ENCODE measurements at places on chromosomes 6 and 20.

DNA sequence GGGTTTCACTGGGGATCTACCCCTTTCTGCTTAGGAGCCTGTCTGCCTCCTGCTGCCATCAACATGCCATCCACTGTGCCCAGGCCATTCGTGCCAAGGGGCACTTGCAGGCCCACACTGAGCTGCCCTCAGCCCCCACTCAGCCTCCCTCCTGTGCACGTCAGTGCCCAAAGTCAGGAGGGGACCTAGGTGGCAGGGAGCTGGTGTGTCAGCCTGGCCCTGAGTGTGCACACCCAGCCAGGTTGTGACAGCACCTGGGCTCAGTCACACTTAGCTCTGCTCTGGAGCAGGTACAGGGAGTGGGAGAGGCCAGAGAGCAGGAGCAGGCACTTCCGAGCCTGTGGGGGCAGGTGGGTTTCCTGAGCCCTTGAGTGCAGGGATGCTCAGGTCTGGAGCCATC is 63.6 kb upstream of the SYNCRIP start:
- DNase-seq: no peak

DNA sequence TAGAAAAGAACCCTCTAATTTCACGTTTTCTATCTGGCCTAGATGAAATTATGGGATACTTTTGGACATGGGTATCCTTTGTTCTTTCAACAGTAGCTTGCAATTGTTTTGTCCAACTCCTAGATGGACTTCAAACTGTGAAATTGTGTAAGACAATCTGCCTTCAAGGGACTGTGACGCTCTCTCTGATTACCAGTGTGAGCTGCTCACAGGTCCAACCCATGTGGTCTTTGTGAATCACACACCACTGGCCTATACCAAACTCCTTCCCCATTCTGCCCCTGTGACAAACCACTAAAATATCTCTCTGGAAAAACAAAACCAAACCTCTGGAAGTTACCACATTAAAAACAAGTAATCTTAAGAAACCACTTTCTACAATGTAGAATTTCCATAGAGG is 59.5 kb downstream of the NINL start:
- DNase-seq: peak; percentile 98

DNA sequence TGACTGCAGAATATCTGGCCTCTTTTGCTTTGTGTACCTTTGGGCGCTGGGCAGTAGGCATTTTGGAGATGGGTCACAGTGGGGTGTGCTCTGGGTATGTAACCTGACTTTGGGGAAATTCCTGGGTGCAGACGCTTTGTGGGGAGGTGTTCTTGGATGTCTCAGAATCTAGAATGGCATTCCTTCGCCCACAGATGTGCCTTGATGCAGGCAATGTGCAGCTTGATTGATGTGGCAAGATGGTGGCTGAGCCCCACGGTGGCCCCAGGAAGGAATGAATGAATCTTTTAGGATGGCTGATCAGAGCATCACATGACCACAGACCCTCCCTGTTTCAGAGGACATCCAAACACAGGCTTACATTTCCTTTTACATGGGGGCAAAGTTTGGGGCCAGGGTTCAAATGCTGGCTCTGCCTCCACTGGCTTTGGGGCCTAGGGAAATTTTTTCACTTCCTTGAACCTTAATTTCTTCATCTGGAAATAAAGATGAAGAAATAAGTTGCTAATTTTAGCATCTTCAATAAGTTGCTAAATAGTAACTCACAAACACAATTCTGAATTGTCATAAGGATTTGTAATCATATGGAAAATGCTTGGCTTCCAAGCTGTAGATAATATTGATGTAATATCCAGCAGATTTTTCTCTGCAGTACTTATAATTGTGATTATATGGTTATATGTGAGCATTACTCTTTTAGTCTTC is 5.6 kb downstream of the PPP1R16B start:
- DNase-seq: no peak

DNA sequence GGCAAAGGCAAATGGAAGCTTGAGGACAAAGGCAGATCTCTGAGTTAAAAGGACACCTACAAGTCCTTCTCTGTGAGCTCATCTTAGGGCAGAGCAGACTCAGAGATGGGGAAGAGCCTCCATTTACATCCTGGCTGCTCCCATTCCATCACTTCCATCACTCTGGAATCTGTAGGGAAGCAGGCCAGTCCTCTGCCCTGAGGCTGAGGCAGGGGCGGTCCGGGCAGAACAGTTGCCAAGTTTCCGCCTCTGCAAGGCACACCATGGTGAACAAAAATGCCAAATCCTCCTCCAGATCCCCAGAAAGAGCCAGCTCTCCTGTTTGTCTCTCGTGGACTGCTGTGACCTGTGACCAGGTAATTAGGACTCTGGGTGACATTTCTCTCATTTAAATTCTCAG is 209.6 kb upstream of the SSTR4 start:
- peak; percentile 13 for DNase-seq

DNA sequence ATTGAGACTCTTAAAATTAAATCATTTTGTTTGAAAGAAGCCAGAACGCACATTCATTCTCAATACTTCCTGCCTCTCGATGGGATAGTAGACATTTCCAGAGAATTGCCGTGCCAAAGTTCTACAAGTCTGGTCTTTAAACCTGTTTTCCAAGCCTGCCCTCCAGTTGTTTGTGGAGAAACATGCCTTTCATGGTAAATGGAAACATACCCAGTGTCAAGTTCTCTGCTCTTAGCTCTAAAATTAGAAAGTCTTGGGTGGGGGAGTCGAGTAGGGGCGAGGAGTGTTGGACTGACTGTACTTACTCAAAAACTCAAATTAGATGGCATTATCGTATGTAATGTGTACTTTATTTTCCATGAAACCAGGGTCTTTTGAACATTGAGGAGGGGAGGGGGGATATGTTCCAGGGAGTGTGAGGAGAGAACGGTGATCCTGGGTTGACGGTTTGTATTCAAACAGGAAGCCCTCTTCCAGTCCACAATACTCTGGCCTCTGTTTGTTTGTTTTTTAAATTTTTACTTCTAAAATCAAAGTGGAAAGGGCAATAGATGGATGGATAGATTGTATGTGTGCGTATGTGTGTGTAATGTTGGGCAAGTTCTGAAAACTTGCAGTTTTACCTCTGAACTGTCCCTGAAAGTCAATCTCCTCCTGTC is 106.8 kb upstream of the ARMC2 start:
- no peak for DNase-seq

DNA sequence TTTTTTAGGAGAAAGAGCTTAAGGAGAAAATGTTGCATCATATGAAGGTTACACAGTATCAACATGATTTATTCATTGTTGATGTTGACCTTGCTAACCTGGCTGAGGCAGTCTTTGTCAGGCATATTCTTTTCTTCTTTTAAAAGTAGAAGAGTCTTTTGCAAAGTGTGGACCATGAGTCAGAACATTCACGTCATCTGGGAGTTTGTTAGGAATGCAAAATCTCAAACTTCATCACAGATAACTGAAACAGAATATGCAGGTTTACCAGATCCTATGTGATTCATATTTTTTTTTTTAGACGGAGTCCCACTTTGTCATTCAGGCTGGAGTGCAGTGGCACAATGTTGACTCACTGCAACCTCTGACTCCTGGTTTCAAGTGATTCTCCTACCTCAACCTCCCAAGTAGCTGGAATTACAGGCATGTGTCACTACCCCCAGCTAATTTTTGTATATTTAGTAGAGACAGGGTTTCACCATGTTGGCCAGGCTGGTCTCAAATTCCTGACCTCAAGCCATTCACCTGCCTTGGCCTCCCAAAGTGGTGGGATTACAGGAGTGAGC is 530.4 kb upstream of the BTBD3 start:
- DNase-seq: peak; percentile 89

DNA sequence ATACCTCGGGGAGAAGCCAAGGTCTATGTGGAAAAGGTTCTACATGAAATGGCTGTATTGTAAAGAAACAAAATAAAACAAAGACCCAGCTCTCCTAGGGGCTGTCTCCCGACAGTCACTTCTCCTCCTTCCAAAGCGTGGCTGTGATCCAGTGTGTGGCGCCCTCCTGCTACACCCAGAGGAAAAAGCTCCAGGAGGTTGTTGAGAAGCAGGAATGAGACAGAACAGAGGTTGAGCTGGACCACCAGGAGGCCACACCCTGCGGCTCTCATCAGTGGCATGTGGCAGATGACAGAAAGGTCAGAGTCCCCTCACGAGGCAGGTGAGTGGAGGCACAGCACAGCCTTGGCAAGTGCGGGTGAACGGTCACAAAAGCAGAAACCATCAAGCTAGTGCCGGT is 236.0 kb downstream of the TBXT start:
- no peak for DNase-seq

- no peak for DNase-seq
Measured at GRCh38 chr6:89190741-89191140, 26.4 kb downstream of the GABRR1 start.

- DNase-seq: no peak
Measured at GRCh38 chr6:29496961-29497360, 9.2 kb upstream of the MAS1L start.

GRCh38 chr20:63487781-63488241 is 11.1 kb downstream of the EEF1A2 start:
- DNase-seq: no peak

GRCh38 chr20:24984961-24985640 is 7.5 kb downstream of the APMAP start:
- DNase-seq: no peak

- peak; percentile 83 for DNase-seq
Measured at GRCh38 chr6:22251348-22251747, 45.5 kb downstream of the PRL start.

- DNase-seq: no peak
Measured at GRCh38 chr6:20746805-20747558, 212.7 kb downstream of the CDKAL1 start.

DNA sequence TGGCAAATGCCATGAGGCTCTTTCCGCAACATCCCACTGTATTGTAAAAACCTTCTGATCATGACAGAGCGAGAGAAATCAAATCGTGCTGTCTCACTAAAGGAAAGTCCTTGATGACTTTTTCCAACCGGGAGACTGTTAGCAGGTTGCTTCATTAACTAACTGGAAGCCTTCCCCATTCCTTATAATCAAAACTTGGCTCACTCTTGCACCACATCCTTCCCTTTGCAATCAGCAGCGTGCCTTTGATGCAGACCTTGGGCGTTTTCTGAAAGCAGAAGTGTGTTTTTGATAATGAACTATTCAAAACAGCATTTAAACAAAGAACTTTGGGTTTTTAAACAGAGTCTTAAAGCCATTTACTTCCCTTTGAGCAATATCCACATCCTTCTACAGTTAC is 96.2 kb upstream of the CNR1 start:
- no peak for DNase-seq

- DNase-seq: no peak
Measured at GRCh38 chr6:6865611-6866010, 242.2 kb upstream of the RREB1 start.

GRCh38 chr20:20969701-20970280 is 136.4 kb downstream of the LINC00237 start:
- DNase-seq: no peak

DNA sequence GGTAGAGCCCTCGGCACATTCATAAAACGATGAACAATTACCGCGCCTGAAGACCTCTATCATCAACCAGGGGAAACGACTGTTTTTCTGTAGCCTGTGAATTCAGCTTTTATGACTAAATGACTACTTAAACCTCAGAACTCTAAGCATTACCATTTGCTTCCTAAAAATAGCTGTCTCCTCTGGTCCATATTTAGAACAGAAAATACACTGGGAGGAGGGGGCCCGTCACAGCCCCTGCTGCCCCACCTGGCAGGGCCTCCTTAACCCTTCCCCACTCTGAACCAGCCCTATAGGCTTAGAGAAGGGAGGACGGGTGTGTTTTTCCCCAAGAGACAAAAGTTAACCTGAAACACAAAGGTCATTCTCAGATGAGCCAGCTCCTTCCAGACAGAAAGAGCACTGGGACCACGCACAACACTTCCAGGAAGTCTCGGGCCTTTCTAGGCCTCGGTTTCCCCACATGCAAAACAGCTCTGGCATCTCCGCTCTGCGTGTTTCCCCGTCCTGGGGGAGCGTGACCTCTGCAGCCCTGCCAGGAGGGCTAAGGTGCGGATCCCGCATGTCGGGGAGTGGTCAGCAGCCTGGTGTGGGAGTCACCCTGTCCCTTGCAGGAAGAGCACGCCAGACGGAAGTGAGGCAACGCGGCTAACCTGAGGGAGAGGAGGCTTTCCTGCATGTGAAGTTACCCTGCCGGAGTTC is 193.9 kb downstream of the DLL1 start:
- DNase-seq: no peak

- peak; percentile 81 for DNase-seq
Measured at GRCh38 chr20:10218536-10219451, at the start of gene SNAP25. Gene SNAP25 (plus strand): TSS chr20:10218830. CDS start chr20:10275492, 56,662 bp downstream.

- DNase-seq: peak; percentile 50
Measured at GRCh38 chr6:17268114-17268513, 13.0 kb upstream of the RBM24 start.

GRCh38 chr6:118743746-118744145 is 92.4 kb upstream of the CEP85L start:
- DNase-seq: no peak

DNA sequence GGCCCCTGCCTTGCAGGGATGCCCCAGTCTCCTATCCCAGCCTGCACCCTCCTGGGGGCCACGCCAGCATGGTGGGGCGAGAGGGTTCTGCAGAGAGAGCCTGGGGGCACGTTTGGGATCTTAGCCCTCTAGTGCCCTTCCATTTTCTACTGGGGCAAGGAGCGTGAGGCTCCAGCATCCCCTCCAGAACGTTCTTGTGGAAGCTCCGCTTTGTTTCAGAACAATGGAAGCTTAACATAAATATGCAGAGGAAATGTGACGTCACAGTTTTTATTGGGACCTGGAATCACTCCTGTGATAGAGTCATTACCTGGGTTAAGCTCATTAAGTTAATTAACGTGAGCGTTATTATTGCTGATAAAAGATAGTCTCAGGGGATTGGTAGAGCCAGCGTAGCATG is 19.6 kb downstream of the BHLHE23 start:
- no peak for DNase-seq

GRCh38 chr6:129860908-129861665 is at the start of gene TMEM244:
Gene TMEM244 (minus strand): TSS chr6:129861315. CDS start chr6:129861188, 127 bp downstream.
- peak; percentile 67 for DNase-seq

GRCh38 chr6:121437851-121438651 is 2.6 kb downstream of the GJA1 start:
- DNase-seq: peak; percentile 46

- no peak for DNase-seq
Measured at GRCh38 chr6:136790411-136791295, 1.6 kb downstream of the MAP3K5 start.

DNA sequence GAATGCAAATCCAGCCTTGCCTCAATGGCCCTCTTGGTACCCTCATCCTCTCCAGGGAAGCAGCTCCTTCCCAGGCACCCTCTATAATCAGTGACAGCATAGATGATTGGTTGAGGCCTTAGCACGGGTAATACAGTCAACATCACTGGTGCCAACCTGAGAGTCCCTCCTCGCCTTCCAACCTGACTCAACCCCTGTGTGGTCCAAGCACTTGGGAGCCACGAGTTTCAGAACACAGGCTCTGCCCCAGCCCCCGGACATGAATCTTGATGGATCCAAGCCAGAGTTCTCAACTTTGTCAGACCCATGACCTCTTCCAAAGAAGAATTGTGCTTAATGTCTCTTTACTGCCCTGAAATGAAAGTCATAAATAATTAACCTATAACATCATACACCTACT is 213.9 kb downstream of the PREX1 start:
- DNase-seq: no peak

DNA sequence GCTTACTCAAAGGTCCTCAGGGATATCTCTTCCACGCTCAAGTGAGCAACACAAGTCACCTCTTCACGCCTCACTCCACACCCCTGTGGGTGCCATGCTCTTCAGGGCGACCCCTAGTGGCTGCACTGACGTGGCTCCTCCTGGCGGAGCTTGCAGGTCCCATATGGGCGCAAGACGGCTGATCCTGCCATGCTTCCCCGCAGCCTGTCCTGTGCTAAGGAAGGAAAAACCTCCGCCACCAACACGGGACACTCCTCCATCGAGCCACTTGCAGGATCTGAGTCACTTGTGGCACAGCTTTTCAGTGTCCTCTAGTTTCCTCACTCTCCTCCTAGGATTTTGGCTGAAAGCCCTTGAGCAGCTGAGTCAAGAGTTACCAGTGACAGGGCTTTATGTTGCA is 90.7 kb downstream of the KHDC1L start:
- DNase-seq: peak; percentile 15

All from cardiac fibroblast (primary cell).